Activated CD4-positive, alpha-beta T cell treated with anti-CD3 and anti-CD28 coated beads, Interleukin-2, Interleukin-6, amounts not matched to agents 100 ng/mL and 50 ng/mL, durations not matched to agents 16 hours and 8 hours (primary cell): ENCODE measurements at places on chromosomes 16 and 17.
A peak's percentile ranks its signal among the peaks of the same experiment; 100 is the strongest.

GRCh38 chr17:35645923-35646322 is 58.8 kb downstream of the AP2B1 start:
- DNase-seq, result no peak

GRCh38 chr17:48893646-48894508 is 1.3 kb downstream of the ATP5MC1 start:
- DNase-seq, result peak; percentile 20

GRCh38 chr16:78945336-78945735 is 655.2 kb downstream of the MAF start:
- no peak for DNase-seq

DNA sequence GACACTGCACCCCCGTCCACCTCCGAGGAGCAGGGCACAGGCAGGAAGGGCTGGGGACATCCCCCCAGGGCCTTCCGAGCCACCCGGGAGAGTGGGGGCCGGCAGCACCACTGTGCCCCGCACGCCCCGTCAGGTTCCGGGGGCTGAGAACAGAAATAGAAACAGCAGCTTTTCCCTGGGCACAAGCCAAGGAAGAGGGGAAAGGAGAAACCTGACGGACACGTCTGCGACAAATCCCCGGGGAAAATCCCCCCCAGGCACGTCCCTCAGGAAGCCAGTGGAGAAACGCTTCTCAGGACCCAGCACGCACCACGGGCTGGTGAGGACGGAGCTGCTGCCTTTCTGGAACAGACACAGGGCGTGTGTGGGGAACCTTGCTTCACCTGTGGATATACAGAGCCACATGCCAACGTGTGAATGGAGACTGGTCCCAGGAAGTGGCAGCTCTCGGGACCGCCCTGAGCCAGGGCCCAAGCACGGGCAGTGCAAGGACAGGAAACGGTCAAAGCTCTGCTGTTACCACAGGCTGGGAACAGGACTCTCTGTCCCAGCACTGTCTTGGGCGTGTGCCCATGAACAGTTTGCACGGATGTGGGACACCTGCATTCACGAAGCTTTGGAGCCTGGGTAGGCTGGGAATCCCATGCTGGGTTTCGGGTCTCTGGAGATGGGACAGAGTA is 1.2 kb upstream of the TMEM204 start:
- DNase-seq, result no peak

- DNase-seq, result peak; percentile 1
Observed at GRCh38 chr16:86990451-86990850, 326.7 kb downstream of the C16orf95 start.

DNA sequence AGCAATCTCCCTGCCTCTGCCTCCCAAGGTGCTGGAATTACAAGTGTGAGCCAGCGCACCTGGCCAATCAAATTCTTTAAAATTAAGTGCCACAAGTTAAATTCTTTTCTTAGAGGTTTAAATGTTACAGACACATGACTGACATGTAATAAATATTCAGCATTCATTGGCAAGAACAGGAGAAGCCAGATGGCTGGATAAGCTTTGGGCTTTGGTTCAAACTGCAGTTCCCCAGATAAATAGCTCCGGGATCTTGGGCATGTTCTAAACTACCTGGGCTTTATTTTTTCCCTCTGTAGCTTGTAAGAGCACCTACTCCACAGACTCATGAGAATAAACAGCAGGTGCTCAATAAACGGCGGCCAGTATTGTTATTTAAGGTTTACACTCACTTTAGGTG is 34.1 kb downstream of the ABAT start:
- no peak for DNase-seq

DNA sequence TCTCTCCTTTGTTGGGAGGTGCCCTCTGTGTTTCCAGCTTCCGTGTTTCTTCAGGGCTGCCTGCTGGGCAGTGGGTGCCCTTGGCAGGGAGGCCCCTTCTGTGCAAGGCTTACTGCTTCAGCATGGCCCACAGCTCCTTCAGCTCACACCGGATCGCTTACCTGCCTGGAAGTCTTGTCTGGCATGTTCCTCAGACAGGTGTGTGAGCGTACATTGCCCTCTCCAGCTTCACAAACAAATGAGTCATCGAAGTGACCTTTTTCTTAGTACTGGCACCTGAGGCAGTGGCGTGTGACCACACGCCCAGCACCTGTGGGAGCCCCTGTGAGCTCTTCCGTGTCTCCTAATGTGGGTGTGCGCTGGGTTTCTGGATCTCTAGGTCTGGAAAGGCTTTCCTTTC is 3.5 kb downstream of the RAB40C start:
- DNase-seq, result no peak

GRCh38 chr17:40093005-40093579 is 7.3 kb downstream of the NR1D1 start:
- no peak for DNase-seq
